ENCODE measurements at places on chromosomes 2 and 18. TPM values are rescaled to one million over a fixed set of nuclear protein-coding genes. Genes with fewer than 3 reads are reported as not detected.

DNA sequence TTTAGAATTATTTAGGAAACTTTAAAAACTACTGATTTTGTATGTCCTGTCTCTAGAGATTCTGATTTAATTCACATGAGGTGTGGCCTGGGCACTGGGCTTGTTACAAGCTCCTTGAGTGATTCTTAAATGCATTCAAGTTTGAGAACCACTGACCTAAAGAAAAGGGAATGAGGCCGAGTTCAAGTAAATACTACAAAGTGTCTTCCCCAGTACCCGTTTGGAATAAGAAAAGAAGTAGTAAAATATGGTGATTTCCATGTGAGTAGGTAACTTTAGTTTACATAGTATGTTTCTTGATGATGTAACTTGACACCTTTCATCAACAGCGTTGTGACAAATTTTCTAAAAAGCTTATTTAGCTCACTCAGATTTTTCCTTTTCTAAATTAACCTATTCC, 1022.9 kb upstream of the NRXN1 start:
- no peak for DNase-seq

DNA sequence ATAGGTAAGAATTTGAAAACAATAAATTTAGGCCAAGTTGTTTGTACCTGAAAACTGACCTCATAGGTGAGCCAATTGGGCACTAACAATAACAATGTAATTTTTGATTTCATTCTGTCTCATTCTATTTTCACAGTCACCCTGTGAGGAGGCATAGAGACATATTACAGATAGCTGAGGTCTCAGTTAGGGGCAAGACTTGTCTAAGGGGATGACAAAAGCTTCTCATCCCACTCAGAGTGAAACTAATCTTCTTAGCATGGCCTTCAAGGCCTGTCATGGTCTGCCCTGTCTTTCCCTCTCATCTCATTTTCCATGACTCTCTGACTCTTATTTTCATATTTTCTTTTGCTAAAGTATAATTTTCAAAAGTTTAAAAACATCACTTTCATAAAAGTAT, 562.0 kb upstream of the TNP1 start:
- DNase-seq, result no peak

Gene CARF
- 5.5 TPM for total RNA-seq

DNA sequence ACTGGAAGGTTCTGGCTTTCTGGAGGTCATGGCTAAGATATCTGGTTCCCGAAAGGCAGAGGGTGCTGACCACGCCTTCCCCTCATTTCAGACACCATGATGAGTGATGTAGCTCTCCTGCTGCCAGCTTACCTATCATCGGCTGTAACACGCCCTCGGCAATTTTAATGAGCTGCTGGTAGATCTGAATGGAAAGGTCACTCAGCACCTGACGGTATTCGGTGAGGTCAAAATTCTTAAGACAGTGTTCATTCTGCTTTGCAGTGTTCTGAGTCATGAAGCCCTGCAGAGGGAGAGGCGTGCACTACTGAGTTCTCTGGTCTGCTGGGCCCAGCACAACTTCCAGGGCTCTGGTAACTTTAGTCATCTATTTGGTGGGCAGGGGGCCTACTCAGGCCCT, 25.7 kb upstream of the ACAA2 start:
- DNase-seq, result peak; percentile 82

Gene GREB1L
- 6.2 TPM for total RNA-seq

- no peak for DNase-seq
These were observed 7.4 kb upstream of the B3GNT7 start for GRCh38 chr2:231387904-231388724.

DNA sequence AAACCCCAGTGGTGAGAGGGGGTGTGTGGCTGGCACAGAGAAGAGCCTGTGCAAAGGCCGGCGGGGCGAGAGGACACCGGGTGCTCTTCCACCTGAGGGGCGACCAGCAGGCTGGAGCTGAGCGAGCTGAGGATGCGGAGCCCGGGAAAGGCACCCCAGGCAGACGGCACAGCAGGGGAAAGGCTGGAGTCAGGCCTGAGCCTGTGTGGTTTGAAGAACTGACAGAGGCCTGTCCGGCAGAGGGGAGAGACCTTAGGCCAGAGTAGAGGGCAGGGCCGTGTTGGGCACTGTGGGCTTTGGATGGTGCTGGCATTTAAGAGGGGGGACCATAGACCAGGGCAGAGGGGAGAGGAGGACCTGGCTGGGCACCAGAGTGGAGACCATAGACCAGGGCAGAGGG, 149.8 kb downstream of the RTP5 start:
- no peak for DNase-seq

DNA sequence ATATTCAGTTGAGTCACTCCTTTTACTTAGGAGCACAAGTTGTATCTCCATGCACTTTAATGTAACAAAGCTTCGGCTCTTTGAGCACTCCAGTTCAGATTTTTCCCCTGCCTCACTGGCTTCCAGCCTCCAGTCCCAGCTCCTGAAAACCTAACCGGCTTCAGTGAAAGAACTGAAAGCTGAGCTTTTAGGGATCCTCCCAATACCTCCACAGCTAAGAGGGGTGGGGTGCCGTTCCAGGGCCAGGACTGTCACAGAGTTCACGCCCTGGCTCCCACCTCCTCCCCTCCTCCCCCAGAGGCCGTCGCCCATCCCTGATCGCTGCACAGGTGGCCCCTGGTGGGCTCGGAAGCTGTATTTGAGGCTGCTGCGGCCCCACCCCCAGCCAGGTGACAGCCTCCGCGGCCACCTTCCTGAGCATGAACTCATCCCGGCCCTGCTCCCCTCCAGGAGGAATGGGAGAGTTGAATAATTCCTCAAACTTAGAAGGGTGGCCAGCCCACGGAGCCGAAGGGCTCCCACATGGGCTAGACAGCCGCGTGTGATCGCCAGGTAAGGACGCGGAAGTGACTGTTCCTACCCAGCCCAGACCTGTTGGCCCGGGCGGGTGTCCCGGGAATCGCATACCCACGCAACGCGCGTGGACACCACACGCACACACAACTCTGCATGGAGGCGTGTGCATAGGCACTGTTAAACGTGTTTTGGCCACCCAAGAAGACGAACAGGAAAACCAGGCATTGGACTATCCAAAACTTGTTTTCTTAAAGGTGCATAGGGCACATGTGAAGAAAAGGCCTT, 1.8 kb downstream of the MYO5B start:
- no peak for DNase-seq

Gene SCYGR4
- total RNA-seq, result not detected

Gene GALNT5
- total RNA-seq, result 2.0 TPM

Gene CPLX4
- not detected for total RNA-seq

Gene ASAP2
- 27.3 TPM for total RNA-seq

DNA sequence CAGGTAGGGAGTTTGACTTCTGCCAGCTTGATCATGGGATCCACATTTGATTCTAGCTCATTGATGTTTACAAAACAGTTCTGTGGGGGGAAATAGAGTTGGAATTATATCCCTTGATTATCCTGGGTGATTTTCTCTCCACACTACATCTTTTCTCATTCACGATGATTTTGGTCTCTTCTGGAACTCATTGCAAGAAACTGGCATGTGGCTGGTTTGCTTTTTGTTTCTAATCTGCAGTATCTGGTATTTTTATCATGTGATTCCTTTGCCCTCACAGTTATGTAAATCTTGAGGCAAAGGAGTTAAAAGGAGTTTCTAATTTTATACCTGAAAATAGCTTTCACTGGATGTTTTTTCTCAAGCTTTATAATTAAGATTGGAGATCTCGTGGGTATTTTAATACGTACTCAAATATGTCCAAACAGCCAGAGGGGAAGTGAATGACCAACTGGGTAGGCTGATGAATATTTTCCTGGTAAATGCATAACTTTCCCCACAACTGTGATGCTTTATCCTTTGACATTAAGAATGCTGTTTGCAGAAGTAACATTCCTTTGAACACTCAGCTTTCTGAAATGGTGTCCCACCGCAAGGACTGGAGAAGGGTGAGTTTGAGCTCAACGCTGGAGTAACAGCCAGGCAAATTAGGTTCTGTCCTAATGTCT, 502.9 kb upstream of the ZEB2 start:
- peak; percentile 78 for DNase-seq

DNA sequence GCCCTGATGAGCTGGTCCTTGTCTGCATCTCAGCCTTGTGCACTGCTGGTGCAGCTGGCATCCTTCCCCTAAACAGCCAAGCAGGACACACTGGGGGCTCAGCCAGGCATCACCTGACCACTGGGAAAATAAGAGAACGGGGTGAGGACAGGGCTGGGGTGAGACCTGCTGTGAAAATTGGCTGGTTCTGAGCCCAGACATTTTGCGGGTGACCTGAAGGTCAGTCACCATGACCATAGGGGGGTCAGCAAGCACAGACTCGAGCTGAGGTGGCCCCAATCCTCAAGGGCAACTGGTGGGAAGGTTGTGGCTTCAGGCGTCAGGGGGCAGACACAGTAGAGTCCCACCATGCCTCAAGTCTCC, 144.9 kb upstream of the TWIST2 start:
- no peak for DNase-seq

GRCh38 chr2:120952318-120952717, 216.7 kb downstream of the GLI2 start:
- DNase-seq, result no peak

- DNase-seq, result no peak
These were observed 5.1 kb upstream of the MIB1 start for GRCh38 chr18:21735452-21736015.

DNA sequence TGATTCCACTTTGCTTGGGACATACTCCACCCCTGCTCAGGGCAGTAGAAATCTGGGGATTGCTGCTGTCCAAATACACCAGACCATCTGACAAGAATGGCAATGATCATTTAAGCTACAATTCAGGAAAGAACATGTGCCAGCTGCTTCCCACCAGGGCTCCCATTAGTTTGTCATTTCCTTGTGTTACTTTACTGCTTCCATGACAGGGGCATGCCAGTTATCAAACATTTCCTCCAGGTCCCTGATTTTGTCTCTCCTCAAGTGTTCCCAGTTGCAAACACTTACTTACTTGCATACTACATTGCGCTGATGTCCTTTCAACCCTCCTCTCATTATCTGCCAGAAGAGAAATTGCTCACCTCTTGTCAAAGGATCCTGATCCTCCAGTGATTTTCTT, 474.5 kb upstream of the DCC start:
- DNase-seq, result no peak

Gene PSMA8
- total RNA-seq, result not detected

Gene SERPINB7
- 7.5 TPM for total RNA-seq

Gene EFEMP1
- total RNA-seq, result 30.0 TPM

GRCh38 chr18:48142353-48142752, 211.9 kb upstream of the SMAD2 start:
- no peak for DNase-seq

DNA sequence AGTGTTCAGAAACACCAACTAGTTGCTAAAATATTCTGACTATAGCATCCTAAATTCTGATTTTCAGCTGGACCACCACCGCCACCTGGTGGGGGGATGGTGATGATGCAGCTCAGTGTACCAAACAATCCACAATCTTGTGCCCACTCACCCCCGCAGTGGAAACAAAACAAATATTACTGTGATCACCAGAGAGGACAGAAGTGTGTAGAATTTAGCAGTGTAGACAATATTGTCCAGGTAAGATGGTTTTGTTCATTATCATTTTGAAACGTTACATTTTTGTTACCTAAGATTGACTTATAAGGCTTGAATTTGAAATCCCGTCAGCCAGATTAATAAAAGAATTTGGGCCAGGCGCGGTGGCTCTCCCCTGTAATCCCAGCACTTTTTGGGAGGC, 31.7 kb upstream of the UBXN4 start:
- no peak for DNase-seq

DNA sequence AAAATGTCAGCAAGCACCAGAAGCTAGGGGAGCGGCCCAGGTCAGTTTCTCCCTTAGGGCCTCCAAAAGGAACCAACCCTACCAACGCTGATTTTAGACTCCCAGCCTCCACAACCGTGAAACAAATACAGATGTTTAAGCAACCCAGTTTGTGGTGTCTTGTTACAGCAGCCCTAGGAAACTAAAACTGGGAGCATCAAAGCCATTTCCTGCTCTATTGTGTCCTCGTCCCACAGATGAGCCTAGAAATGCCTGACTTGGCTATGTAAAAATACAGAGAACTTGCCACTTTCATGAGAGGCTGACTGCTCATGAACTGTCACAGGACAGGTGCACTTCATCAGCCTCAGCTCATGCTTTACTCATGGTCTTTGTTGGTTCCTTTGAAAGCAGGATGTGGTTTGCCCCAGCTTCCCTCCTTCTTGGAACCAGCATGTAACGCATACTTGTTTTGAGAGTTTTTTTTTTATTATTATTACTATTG, 97.6 kb upstream of the SLC39A10 start:
- DNase-seq, result no peak

Gene TGFA
- total RNA-seq, result 40.1 TPM

DNA sequence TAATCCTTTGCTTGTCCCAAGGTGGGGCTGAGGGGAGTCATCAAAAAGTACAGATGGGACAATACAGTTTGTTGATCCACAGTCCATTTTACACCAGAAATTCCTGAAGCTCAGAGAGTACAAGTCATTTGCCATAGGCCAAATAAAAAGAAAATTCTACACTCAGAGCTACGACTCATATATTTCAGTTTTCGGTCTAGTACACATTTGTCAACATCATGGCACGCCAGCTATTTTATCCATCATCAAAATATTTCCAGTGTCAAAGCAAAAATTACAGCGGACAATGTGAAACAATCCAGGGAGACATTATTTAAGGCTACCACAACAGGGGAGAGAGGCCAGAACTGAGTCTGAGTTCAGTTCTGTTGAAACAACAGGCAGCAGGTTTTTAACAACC, 587.5 kb upstream of the DSEL start:
- DNase-seq, result no peak

DNA sequence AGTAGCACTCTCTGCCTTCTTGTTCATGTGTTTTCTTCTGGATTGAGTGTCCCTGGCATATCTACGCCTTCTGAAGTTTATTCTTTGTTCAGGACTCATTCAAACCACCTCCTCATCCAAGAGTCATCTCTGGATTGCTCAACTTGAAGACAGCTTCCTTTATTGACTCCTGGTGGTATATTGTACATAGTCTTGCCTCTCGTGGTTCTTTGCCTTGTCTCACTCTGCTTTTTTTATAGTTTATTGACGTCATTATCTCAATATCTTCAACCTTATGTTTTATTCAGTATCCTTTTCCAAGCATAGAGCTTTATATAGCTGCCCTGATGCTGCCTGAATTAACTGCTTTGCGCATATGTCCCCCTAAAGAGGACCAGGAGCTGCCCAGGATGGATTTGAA, 161.7 kb downstream of the INSIG2 start:
- DNase-seq, result no peak

Data from epithelial cell of proximal tubule (primary cell).